ENCODE measurements at places on chromosomes 11 and 22.

DNA sequence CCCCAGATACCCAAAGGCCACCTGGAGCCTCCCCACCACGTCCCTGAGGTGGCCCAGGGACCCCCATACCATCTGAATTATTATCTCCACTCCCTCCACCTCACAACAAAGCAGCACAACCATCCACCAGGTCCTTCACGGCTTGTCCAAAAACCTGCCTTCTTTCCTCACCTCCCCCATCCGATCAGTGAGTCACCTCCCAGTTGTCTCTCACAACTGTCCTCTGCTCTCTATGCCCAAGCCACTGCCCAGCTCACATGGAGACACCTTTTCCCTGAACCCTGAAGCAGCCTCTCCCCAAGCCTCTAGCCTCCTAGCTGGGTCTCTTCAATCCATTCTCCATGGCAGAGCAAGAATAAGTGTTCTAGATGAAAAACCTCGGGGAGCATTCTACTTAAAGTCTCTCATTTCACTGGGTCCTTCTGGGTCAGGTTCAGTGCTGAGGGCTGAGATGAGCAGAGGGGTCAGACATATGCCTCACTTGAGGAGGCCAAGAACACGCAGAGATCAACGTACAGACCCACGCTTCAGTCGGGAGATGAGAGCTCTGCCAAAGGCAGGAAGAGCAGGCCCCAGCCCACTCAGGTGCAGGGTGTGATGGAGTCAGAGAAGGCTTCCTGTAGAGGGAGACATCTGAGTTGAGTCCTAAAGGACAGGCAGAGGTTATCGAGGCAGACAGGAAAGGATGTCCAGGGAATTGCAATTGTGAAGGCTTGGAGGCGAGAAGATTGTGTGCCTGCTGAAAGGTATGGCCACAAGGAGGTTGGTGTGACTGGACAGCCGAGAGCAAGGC is 74.7 kb downstream of the PDE2A start:
- DNase-seq, result no peak

DNA sequence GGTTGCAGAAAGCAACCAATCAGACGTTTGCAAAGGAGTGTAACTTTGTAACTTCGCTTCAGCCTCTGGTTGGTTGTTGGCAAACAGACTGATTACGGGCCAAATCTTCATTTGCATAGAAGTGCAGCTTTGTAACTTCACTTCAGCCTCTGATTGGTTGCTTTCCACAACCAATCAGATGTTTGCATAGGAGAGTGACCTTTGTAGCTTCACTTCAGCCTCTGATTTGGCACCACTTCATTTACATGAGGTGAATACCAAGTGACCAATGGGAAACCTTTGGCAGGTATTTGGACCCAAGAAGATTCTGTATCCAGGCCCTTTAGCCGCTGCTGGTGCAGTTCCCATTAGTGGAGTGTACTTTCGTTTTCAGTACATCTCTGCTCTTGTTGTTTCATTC is 16.0 kb downstream of the USP47 start:
- DNase-seq, result no peak

GRCh38 chr22:36929621-36930020 is 16.2 kb downstream of the CSF2RB start:
- no peak for DNase-seq

- DNase-seq, result no peak
These were observed 80.4 kb downstream of the SPON1 start for GRCh38 chr11:14042686-14043465.

- DNase-seq, result no peak
These were observed 78.2 kb downstream of the FAM76B start for GRCh38 chr11:95711162-95711944.

DNA sequence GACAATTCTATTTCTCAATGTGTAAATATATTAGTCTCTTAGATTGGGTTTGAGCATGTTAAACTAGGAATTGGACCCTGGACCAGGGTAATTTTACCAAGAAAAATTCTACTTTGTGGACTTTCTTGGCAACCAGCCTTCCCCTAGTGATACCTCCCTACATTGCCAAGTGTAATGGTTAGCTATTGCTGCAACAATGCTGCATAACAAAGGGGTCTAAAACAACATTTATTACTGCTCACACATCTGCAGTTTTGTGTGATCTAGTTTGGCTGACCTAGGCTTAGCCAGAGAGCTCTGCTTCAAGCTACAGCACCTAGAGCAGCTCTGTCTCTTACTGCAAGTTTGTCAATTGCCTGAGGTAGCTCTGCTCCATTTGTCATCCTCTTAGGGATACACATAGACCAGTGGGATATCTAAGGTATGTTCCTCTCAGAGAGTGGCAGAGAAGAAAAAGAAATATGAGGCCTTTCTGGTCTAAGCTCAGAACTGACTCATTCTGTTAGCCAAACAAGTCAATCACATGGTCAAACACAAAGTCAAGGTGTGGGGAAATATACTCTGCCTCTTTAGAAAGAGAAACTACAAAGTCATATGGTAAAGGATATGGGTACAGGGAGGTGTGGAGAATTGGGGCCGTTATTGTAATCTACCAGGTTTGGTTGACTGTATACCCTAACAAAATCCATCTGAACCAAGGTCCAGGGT is 2.0 kb upstream of the LAYN start:
- DNase-seq, result no peak

DNA sequence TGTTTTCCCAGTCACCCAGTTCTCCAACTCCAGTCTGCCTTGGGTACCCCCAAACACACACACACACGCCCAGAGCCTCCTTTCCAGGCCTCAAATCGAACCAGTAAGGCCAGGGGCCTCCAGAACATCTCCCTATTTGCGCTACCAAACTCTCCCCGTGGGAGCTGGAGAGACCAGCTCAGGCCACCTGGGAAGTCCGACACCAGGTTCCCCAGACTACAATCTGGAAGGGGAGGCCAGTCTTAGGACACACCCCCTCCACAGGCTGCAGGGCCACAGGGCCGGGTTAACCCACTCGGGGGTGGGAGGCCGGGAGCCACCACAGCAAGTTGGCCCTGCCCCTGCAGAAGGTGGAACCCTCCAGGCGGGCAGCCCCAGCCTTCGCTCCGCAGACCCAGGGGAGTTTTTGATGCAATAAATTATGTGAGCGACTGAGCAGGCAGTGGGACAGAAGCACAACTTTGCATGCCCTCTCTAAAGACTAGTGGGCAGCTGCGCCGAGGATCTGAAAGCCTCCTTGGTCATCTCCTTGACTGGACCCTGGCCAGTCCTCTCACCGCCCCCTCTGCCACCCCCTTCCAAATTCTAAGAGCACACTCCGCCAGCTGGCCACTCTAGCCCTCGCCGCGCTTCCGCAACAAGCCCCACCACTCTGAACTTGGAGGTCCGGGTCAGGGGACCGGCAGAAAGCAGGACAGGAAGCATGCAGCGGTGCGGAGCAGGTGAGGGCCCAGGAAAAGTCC is 2.8 kb downstream of the IGF2 start:
- no peak for DNase-seq

DNA sequence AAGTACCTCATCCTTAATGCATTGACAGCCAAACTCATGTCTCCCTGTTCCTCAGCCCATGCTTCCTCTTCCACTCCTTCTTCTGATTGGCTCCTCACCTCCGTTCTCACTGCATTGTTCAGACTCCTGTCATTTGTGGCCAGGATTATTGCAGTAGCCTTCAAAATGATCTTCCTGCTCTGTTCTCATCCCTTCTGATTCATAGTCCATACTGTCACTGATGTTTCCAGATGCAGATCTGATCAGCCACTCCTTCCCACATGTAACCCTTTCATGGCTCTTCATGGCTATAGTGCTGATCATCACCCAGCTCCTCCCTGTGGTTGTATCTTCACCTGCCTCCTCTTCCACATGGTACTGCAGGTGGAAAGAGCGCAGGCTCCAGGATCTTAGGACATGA is 71.7 kb downstream of the DEPDC5 start:
- no peak for DNase-seq

DNA sequence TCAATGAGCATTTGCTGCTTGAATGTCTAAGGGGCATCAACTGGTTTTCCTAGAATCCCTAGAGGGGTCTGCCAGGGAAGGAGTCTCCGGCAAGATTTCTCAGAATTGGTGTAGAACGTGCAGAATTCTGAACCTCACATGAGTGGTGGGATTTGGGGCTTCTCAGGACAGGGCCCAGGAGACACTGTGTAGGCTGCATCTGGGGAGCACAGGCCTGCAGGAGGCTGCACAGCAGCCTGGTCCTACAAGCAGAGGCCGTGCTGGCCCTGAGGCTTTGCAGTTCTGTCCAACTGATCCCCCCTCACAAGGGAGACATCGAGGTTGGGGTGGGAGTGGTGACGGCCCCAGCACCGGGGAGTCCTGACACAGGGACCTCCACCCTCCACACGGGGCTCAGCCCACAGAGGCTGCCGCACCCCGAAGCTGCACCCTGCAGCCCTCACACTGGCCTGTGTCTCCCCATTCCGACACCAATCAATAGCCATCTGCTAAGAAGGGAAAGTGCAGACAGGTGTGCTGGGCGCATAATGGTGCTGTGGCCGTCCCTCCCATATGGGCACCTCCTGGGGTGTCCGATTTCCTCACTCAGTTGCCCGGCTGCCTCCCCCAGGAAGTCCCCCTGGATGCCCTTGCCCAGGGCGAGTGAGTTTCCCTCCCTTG is 688.1 kb downstream of the BRD1 start:
- no peak for DNase-seq

DNA sequence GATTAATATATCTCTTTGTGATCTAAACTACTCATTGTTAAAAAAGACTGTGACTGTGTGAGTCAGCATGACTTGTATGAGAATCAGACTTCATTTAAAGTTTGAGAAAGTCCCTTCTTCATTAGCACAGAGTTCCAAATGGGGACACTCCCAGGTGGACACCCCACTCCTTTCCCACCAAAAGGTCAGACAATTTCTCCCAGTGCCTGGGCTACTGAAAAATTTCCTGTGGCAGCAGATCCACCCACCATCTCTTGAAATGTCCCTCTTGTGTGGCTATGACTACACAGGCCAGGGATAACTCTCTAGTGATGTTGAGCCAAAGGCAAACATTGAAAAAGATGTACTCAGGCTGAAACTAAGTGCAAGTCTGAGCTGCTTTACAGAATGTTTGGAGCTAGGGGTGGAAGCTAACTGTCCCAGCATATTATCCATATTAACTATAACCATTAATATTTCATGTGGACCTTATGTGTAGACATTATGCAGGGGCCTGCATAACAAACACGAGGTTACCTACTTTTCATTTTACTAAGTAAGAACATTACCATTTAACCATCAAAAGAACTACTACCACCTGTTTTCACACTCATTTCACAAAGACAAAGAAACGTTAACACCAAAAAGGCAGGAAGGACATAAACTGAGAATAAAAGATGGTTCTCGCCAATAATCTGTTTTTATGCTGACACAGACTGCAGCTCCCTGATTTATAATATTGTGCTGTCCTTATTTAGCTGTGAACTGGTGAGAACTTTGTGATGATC is 44.8 kb downstream of the MMP20 start:
- no peak for DNase-seq
